ENCODE measurements at places on chromosomes 1 and 21.
A peak's percentile ranks its signal among the peaks of the same experiment; 100 is the strongest.

DNA sequence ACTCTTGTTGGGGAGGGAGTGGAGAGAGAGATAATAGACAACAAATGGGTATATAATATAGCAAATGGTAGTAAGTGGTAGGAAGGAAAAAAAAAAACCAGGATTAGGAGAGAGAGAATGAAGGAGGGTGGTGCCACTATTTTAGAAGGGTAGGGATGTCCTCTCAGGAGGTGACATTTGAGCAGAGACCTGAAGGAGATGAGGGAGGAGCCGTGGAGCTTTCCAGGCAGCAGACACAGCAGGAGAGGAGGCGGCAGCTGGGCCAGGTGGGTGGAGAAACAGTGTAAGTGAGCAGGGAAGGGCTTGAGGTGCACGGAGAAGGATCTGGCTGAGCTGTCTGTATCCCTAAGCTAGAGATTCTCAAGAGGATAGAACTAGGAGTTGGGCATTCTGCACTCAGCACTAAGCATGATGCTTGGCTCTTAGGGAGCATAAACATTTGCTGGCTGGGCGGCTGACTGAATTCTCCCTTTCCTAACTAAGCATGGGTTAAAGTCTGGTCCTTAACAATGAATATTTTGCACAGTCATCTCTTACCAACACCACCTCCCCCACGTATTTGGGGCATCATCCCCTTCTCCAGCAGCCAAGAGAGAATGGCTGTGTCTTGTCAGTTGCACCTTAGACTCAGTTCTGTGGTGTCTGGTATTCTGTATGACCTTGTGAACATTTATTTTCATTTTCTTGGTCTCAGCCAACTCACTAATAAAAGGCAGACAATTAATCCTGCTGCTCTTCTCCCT lies 27.6 kb upstream of the SARS1 start:
- no peak for DNase-seq

- DNase-seq: peak; percentile 39
These were observed 16.7 kb downstream of the SPATA21 start for GRCh38 chr1:16420424-16421118.

DNA sequence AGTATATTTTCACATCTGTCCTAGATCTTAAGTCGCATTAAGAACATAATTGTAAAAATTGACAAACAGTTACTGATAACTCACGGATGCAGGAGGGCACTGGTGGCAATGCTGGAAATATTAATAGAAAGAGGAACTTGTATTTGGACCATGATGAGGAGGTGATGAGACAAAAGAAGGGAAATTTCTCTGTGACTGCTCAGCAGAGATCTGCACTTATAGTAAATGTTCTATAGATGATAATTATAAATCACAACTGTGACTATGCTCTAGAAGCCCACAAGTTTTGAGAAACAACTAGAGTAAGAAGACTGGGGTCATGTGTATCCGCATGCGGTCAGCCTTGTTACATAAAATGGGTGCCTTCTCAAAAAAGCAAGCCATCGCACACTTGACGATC lies 8.7 kb upstream of the DUSP12 start:
- DNase-seq: no peak

- DNase-seq: no peak
These were observed 222.4 kb upstream of the B3GALT2 start for GRCh38 chr1:193408782-193409293.

DNA sequence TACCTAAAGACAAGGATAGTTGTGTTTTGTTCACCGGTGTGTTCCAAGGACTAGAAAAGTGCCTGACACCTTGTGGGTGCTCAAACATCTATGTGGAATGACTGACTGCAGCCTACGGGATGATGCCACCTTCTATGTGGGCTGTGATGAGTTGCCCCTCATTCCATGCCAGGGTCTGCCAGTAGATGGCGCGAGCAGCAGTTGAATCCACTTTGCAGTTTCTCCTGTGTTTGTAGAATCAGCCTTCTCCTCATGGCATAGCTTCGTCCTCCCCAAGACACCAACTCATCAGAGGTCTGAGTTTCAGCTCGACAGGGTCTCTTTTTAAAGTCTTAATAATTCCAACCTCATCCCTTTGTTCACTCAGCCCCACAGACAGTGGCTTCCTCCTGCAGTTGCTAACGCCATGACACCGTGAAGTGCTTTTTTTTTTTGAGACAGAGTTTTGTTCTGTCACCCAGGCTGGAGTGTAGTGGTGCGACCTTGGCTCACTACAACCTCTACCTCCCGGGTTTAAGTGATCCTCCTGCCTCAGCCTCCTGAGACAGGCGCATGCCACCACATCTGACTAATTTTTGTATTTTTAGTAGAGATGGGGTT lies 133.7 kb downstream of the CAPN8 start:
- no peak for DNase-seq

DNA sequence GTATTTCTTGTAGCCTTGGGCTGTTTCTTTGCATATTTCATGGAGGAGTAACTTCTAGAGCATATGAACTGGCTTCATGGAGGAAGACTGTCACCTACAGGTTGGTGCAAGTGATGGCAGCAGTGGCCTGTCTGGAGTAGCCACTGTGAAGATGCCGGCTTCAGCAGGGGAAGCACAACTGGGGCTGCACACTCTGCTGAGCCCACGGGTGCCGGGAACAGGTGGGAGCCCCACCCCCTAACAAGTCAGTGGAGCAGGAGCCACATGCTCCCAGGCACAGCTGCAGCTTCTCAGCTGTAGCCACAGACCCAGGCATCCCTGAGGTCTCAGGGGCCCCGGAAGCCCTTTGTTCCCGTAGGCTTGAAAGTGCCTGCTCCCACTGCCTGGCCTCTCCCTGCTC lies 43.2 kb upstream of the C1orf185 start:
- DNase-seq: no peak

DNA sequence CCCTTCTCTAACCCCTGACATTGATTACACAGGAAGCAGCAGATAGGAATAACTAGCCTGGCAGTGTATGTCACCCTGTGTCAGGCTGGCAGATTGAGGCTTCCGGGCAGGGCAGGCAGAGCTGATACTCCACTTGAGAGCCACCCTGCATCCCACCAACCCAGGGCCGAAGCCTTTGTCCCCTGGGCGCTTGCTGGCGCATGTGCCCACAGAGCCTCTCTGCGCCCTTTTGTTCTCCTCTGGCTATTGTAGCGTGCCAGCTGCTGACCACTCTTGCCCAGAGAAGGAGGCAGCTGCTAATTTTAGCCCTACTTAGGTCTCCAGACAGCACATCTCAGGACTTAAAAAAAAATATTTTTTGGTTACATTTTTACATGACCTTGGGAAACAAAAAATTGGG lies 304.9 kb downstream of the HHAT start:
- DNase-seq: no peak

DNA sequence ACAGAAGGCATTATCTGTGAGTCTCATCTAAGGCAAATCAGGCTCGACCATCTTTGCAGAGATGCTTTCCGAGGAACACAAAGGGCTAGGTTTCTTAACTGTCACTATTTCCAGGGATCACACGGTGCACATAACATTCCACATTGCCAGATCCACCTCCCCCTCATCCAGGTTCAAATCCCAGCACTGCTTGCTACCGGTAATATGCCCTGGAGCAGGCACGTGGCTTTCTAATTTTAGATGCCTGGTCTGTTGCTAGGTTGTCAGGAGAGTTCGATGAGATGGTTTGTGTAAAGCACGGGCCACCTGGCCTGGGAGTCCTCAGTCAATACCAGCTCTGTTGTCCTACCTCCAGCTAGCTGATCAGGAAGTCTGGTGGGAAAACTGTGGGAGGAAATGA lies 598.6 kb downstream of the NPHP4 start:
- no peak for DNase-seq

DNA sequence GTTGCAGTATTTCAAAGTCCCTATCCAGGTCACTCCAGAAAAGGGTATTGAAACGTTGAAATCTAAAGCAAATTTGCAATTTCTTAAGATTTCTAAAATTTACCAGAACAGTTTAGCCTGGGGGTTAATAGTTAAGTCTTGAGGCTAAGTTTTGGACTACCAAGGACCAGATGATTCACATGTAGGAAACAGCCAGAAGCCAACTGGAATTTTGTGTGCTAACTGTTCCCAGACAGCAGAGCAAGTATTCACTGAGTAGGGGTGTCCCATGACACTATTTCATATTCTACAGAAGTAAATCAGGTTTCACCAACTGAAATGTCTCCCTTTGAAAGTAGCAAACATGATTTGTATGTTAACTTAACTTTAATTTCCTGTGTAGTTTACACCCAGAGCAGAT lies 11.5 kb upstream of the C1orf105 start:
- no peak for DNase-seq

- no peak for DNase-seq
These were observed 6.4 kb downstream of the ITGB2 start for GRCh38 chr21:44914176-44914874.

- DNase-seq: no peak
These were observed 19.9 kb downstream of the PLA2G4A start for GRCh38 chr1:186848509-186849130.

DNA sequence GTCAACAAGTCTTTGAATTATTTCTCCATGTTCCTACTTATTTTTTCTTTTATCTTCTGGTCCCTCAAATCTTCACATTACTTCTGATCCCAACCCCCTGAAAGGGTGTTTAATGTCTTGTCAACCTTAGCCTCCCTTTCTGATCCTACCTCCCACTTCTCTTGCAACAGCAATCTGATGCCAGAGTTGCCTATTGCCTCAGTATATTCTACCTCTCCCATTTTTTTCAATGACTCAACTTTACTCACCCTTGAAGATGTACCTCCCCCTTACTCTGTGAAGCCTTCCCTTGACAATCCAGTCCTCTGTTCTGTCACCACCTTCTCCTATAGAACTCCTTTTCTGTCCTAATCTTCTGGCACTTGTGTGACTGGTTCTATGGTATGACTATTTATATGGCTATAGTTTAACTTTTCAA lies 99.5 kb upstream of the CD55 start:
- DNase-seq: no peak

DNA sequence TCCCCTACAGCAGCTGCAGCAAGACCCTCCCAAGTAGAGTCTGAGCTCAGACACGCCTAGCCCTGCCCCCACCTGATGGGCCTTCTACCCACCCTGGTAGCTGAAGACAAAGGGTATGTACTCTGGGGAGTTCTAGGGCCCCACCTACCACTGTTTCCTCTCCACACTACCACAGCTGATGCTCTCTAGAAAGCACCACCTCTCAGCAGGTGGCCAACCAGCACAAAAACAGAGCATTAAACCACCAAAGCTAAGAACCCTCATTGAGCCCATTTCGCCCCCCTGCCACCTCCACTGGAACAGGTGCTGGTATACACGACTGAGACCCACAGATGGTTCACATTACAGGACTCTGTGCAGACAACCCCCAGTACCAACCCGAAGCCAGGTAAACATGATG lies 258.9 kb downstream of the SETD4 start:
- DNase-seq: no peak

- no peak for DNase-seq
These were observed 576.2 kb downstream of the PTPRU start for GRCh38 chr1:29812408-29813135.

DNA sequence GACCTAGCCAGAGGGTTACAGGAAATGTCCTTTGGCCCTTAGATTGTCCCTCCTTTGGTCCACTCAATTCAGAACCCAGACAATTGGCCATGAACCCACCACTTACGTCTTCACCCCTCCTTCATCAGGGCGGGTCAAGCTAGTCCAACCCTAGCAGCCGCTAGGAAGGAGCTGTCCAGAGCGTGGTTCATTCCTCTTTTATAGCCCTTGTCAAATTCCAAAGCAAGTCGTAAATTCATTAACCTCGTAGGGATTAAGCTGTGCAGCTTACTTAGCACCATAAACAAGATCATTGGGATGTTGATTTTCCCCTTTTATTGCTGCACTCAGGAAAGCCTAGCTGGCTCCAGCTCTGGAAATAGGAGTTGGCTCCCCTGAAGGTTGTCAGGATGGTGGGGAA lies 90.1 kb downstream of the TMEM53 start:
- no peak for DNase-seq

DNA sequence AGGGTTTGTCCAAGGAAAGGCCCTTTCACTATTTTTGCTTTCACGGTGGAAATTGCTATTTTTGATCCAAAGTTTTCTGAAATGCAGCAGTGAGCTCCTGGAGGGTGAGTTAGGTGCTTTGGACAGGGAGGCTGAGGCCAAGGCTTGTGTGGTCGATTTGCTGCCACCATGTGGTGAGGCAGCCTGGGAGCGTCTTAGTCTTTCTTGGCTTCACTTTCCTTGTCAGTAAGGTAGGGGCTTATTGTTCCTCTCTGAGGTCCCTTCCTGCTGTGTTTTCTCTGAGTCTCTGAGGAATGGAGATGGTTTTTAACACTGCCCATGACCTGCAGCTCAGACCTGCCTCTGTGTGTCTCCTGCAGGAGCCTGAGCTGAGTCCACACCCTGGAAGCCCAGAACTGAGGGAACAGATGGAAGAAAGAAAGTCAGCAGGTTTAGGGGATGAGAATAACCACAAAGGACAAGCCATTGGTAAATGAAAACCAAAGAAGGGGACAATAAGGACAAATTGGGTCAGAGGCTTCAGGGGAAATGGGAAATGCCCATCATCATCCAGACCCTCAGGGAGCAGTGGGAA lies 20.1 kb upstream of the S100A10 start:
- DNase-seq: no peak

DNA sequence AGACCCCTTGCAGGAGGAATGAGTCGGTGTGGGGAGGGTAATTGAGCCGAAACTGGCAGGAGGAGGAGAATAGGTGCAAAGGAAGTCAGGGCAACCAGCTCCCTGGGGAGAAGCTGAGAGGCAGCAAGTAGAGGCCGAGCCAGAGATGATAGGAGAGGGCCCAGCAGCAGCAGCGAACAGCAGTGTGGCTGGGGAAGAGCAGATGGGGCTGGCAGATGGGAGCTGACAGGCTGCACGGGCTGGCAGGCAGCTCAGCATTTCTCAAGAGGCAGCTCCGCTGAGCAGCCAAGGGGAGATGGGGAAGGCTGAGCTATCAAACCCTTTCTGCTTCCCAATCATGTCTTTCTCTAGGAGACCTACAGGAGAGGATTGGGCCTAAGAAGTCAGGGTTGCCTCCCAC lies 158.2 kb downstream of the TRIM33 start:
- DNase-seq: no peak

GRCh38 chr1:181789395-181789794 lies 272.1 kb downstream of the ZNF648 start:
- DNase-seq: no peak

DNA sequence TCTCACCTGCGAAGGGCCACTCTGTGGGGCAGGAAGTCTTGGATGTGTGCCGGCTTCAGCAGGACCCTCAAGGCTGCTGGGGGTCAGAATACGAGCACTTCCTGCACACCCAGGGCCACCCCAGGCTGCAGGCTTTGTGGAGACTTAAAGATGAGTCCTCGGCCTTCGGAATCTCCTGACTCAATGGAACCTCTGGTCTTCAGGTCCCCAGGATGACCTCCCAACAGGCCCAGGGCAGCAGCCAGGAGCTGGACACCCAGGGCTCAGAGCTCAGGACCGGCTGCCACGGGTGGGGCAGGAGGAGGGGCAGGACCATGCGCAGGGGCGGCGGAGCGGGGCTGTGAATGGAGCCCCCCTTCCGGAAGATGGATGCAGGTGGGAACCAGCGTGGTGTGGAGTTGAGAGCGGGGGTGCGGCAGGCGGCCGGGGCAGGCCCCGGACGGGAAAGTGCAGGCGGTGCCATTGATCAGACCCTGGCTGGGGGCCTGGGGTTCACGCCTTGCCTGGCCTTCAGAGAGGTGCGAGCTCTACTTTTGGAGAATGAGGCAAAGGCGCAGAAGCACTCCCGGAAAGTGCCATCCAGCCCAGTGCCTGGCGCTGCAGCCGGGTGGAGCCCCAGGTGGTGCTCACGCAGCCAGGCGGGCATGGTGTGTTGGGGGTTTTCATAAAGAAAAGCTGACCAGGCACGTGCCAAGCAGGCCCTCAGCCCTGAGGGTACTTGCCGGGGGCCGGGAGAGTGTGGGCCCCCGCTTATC lies 10.4 kb downstream of the COL18A1 start:
- DNase-seq: no peak

All from memory B cell (primary cell).